ENCODE measurements at places on chromosomes 5 and 9. TPM values are rescaled to one million over a fixed set of nuclear protein-coding genes. Genes with fewer than 3 reads are reported as not detected.

GRCh38 chr5:74389531-74390305 is 250.8 kb downstream of the ENC1 start:
- DNase-seq = no peak

GRCh38 chr9:134496413-134497282 is 145.0 kb upstream of the COL5A1 start:
- DNase-seq = peak; percentile 71

DNA sequence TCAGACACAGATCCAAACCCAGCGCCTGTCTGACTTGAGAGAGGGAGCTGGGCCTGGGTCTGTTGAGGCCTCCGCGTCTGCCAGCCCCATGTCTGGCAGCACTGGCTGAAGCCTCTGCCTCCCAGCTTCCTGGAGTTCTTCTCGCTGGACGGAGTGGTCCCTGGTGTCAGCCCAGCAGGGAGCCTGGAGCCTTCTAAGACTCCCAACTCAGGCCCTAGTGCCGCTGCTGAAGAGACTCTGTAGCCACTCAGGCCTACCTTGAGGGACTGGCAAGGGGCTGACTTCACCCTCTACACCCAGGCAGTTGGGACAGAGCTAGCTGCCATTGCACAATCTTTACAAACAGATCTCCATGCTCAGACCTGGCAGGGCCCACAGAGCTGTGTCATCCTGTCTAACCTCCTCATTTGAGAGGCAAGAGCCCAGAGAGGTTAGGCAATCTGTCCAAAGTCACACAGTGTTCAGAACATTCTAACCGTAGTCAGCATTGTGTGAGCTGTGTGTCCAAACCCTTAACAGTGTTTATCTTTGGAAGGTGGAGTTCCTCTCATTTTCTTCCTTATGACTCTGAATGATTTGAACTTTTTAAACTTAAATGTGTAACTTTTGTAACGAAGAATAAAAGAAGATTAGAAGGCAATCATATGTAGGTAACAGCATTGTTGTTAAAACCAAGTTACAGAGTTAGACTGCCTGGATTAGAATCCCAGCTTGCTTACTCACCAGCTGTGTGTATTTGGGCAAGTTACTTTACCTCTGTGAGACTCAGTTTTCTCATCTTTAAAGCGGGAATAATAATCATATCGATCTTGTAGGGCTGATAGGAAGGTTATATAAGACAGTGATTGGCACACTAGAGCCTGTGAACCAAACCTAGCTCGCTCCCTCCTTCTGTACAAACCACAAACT is 4.6 kb upstream of the DUSP1 start:
- DNase-seq = peak; percentile 92

- peak; percentile 92 for DNase-seq
These were observed 86.3 kb upstream of the RPS23 start for GRCh38 chr5:82364497-82364896.

DNA sequence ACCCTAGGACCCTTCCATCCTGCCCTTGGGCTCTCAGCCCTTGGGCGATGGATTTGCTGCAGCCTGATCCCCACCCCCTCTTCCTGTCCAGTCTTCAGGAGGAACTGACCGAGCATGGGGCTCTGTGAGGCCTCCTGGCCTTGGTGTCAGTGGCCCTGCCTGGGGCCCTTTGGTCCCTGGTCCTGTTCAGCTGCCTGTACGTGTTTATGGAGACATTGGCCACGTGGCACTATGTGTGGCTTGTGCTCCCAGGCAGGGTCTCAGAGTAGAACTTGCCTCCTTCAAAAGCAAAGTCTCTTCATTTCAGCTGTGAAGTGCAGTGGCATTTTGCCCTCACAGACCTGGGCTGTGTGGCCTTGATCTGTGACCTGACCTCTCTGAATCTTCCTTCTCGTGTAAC is 11.1 kb downstream of the FCN2 start:
- DNase-seq = no peak

The IFNK gene
- total RNA-seq = not detected

The TRIM36 gene
- 0.36 TPM for total RNA-seq

GRCh38 chr9:20220286-20220685 is 402.0 kb downstream of the MLLT3 start:
- no peak for DNase-seq

The PITX1 gene
- 1.5 TPM for total RNA-seq

- DNase-seq = peak; percentile 26
These were observed 185.4 kb downstream of the GABBR2 start for GRCh38 chr9:98523231-98523901.

- peak; percentile 30 for DNase-seq
These were observed 194.6 kb downstream of the OLFM1 start for GRCh38 chr9:135281791-135282737.

- DNase-seq = no peak
These were observed 998 bp downstream of the SRP19 start for GRCh38 chr5:112862085-112862484.

GRCh38 chr9:117564839-117565238 is 139.4 kb upstream of the TLR4 start:
- DNase-seq = no peak

DNA sequence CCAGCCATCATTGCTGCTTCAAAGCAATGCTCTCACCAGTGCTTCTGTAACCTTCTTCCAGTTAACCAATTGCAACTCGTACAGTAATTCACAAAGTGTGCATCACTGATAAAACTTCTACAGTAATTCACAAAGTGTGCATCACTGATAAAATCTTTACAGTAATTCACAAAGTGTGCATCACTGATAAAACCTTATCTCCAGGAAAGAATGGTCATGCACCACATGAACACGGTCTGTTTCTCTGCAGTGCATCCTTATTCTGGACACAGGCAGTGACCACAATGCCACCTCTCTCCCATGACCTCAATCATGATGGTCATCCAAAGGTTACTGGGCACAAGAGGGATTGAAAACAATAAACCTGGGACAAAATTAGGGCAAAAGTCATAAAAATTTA is 153.6 kb downstream of the TSSK1B start:
- peak; percentile 60 for DNase-seq

DNA sequence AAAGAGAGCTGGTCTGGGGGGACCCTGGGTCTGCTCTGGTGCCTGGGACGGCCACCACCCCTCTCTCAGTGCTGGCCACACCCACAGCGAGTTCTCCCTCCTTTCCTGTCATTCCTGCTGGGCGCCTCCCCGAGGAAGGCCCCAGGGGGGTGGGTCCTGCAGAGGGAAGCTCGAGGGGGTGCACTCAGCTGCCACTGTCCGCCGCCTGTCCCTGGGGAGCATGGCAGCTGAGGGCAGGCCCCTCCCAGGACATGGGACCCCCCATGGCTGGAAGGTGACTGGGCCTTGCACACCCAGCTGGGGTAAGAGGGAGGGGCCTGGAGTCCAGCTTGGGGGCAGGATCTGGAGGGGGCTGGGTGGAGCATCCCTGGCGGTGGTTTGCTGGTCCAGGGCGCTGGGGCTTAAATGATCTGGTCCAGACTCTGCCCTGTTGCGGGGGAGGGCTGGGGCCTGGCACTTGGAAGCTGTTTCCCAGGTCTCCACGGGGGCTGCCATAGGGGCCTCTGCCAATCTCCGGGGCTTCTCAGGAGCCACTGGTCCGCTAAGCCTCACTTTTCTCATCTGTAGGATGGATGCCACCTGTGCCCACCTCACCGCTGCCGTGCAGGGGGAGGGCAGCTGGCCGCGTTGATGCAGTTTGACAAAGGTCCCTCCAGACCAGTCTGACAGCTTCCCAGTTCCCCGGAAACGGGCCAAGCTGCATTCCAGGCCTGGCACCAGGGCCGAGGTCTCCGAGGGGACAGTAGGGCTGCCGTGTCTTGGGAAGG is 6.0 kb upstream of the SLC2A6 start:
- no peak for DNase-seq

The TIMD4 gene
- not detected for total RNA-seq

The MAP1B gene
- total RNA-seq = 401 TPM

GRCh38 chr9:21741151-21741550 is 61.3 kb upstream of the MTAP start:
- peak; percentile 53 for DNase-seq

The KLF9 gene
- total RNA-seq = 30.4 TPM

The NIM1K gene
- total RNA-seq = 1.9 TPM

DNA sequence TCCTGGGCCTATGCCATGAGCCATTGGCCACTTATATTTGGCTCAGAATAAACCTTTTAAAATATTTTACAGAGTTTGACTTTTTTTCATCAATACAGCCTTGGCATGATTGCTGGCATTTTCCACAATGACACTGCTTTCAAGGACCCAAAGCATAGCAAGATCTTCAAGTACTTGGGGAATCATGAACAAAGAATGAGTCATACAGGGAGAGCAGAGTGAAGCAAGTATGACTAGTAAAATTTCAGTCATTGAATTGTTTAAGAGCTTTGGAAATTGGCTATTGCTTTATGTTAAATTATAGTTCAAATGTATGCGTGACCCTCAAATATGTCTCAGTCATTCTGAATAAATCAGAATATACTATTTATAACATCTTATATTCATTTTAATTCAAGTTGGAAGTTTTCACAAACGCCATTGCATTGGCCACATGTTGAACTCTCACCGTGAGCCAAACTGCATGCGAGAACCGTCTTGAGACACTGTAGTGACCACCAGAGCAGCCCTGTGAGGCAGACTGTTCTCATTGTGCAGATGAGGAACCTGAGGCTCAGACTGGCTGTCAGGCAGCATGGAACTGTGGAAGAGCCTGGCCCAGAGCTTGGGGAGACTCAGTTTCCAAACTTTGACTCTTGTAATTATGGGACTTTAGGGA is 52.9 kb downstream of the GDNF start:
- DNase-seq = peak; percentile 74

The NEUROG1 gene
- not detected for total RNA-seq

The LOX gene
- 193 TPM for total RNA-seq

DNA sequence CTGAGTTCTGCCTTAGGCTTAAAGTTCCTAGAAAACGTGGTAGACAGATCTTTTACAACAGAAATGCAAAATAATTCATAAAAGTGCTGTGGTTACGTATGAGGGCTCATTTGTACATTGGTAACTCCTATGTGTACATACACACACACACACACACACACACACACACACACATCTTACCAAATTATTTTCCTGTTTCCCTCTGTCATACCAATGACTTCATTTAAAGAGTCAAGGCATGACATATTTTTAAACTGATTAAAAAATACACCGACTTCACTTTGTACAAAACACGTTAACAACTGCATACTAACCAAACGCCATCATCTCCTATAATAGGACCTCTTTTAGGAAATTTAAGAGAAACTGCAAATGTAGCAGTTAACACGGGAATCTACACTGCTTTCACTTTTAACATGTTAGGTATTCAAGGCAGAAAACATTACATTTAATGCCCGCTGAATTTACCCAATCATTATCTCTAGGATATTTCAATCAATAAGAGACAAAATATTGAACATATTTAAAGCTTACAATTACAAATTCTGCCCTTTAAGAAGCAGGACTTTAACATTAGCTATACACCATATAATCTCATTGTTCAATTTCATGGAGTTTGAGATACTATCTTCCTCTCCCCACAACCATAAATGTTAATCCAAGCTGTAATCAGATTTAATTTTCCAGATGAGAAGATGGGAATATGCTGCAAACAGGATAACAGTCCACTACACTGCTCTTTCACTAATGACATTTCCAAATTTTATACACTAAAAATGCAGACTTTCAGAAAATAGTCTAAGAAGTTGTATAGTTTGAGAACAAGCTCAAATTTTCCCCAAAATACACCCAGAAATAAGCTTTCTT is 133.1 kb downstream of the DENND1A start:
- DNase-seq = no peak

DNA sequence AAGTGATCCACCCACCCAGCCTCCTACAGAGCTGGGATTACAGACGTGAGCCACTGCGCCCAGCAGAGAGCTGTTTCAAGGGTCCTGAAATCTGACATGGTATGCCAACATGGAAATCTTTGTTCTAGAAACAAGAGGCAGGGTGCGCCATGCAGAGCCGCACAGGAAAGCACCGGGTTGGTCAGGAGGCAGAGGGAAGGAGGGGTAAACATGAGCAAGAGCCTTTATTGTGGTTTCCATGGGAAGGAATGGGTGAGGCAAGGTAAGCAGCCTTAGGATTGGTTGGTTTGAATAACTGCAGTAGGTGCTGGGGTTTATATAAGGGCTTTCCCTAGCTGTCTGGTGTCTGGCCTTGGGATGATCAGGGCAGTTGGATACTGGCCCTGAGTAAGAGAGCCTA is 5.5 kb upstream of the EXOSC2 start:
- no peak for DNase-seq

DNA sequence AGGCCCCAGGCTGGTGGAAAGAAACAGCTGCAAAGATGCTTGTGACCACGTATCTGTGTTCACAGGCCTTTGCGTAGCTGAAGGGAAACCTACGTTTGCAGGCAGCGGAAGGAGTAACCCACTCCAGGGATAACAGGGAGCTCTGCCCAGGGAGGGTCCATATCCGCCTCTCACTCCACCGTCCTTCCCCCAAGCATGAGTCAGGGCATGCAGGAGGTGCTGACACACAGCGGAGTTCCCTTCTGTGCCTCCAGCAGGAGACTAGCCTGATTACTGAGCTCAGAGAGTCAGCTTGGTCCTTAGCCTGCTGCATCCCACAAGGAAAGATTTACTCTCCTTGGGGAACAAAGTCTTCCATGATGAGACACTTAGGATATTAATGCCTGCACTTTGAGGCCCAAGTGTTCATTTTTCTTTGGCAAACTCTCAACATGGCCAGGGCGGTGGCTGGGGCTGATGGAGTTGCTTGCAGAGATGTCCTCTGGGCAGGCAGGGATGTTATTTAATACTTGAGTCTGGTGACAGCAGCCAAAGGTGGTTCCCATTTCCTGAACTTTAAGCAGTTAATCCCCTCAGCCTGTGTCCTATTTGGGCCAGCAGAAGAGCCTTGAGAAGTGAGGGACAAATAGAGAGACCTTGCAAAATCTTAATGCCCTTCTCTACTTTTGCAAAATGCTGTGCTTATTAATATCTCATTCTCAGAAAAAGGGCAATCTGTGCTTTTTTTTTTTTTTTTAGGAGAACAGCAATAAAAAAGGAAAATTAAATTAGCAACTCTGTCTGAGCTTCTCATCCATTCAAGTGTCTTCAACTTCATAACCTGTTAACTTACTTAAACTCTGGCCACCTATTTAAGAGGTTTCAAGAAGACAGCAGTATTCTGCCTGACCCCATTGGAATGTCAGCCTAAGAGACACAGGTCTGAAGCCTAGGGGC is 222.1 kb downstream of the HSPA4 start:
- DNase-seq = peak; percentile 58

DNA sequence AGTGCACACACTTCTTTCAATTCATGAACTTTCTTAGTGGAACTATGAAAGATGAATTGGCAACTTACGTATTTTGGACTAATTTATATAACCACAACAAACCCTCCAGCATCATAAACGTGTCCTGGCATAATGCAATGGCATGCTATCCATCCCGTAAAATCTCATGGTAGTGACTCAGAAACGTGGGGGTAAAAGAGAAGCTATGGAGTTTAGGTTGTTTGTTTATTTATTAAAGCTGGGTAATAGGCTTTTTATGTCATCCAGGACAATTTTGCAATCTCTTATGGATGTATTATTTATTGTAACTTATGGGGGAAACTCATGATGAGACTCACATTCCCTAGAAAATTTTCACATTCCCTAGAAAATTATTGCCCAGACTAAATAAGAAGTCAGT is 106.3 kb downstream of the GDA start:
- no peak for DNase-seq

GRCh38 chr9:134858051-134858841 is 22.4 kb upstream of the FCN2 start:
- DNase-seq = peak; percentile 57

Measured in fibroblast of the aortic adventitia (primary cell).